Chondrocyte (in vitro differentiated cells): ENCODE measurements at places on chromosomes 11 and 22.

DNA sequence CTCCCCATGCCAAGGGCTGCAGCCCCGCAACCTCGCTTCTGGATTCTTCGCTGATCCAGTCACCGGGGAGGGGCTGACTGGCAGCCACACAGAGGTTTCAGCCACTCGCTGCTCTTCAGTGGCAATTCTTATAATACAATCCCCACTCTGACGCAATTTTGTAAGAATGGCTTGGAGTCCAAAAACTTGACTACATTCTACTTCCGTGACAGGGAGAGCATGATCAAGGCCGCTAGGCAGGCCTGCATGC lies 14.9 kb downstream of the PPM1F start:
- DNase-seq: no peak

GRCh38 chr22:40441761-40442390 lies 71.5 kb downstream of the SGSM3 start:
- no peak for DNase-seq

- DNase-seq: no peak
These were observed 988 bp upstream of the FLI1 start for GRCh38 chr11:128692753-128693415.

DNA sequence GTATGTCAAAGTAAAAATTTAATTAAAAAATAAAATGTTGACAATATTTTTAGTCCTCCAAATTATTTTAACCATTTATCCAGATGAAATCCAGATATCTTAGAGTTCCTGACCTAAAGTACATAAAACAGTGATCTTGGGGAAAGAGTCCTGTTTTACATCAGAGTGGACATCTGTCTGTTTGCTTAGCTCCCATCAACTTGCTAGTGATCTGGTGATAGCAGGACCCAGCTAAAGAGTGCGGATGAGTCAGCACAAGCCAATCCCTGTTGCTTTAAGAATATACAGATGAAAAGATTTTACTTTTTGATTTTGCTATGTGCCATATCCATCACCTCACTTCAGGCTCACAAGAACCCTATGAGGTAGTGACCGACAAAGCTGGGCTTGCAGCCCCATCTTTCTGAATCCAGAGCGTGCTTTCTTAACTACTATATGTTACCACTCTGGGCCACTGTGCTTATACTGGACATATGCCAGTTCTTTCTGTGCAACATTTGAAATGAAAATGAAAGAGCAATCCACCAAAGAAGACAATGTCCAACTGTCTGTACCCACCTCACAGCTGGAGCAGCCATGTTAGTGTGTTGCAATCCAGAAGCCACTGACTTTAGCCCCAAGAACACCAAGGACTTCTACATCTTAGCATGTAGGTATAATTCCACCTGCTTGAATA lies 167.6 kb upstream of the SESN3 start:
- DNase-seq: no peak

- no peak for DNase-seq
These were observed at the start of gene GPR83 for GRCh38 chr11:94400839-94401772. GPR83 (minus strand) TSS chr11:94401419; CDS start chr11:94401247, 172 bp downstream.

GRCh38 chr11:117529816-117530215 lies 202.2 kb downstream of the CEP164 start:
- no peak for DNase-seq

DNA sequence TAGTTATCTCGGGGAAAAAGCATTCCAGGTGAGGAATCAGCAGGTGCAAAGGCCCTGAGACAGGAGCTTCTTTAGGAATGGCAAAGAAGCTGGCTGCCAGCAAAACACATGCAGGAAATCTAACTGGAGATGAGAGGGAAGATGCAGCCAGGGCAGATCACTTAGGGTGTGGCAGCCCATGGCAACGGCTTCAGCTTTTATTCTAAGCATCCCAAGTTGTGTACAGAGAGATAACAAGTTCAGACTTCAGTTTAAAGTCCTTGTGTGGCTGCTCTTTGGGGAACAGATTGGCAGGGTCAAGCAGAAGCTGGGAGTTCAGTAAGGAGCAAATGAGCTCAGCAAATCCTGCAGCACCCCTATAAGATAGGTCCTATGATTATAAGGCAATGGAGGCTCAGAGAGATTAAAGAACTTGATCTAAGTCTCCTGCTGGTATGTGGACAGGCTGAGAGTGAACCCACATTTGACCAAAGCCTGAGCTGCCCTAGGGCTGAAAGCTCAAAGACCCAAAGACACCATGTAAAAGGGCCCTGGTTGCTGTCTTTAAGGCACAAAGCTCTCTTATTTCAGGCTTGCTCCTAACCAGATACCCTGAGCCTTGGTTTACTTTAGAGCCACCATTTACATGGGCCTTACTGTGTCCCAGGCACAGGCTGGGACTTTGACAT lies 466.8 kb downstream of the SOX6 start:
- DNase-seq: no peak

DNA sequence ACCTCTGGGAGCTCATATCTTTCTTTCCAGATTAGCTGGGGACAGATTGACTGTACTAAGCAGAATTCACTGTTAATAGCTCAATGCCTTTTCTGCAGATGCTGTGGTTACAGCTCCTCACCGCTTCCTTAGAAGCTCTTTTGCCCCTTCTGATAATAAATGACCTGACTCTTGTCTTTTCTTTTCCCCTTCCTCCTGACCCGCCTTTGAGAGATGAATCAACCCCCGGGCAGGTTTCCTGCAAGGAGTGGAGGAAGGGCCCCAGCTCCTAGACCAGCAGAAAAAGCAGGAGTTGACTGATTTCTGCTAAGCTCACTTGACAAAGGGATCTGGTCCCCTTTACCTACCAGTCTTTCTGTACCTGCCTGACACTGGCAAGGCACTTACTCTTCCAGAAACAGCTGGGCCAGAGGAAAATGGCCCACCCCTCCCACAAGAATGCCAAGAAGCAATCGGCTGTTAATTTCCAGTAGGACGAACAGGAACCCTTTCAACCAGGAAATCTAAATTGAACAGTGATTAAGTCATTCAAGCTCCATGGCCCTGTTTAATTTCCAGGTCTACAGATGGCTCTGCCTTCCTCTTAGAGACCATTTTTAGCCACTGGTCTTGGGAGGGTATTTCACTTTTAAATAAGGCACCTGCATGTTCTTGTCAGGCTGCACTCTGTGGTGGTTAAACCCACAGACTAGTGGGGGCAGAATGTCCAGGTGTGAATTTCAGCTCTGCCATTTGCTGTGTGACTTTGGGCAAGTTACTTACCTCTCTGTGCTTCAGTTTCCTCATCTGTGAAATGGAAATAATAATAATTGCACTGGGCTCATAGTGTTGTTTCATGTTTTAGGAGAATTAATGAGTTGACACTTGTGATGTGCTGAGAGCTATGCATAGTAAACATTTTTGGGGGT lies 67.5 kb downstream of the PRR5L start:
- DNase-seq: no peak

DNA sequence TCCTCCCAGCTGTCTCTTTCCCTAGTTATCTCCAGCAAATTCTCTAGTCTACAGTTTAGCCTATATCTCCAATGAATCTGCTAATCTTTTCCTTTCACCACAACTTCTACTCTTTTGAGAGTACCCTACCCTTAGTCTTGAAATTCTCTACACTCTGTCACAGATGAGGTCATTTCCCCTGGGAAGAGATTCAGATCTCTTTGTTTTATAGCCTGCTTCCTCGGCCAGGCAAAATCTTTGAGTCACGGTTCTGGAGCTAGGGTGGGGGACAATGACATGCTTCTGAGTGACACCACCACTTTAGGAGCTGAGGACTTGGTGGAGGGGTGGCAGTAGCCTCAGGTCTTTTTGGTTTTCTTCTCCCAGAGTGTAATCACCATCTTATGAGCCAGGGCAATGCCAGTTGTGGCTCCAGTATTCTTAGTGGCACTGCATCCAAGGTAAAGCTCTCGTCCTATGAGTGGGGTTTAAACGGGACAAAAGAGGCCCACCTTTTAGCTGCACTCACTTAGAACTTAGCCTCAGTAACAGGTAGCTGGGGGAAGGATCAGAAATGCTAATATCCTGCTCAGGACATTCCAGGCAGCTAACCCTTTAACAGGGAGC lies 98.5 kb upstream of the RRM1 start:
- no peak for DNase-seq
